Right hindlimb (tissue), 1 donor: ENCODE measurements at places on chromosomes 5 and 9.

GRCh38 chr9:136962701-136963248, 10.7 kb downstream of the LCN12 start:
- DNase-seq: no peak

- no peak for DNase-seq
Measured at GRCh38 chr5:67681703-67682102, 485.1 kb upstream of the CD180 start.

DNA sequence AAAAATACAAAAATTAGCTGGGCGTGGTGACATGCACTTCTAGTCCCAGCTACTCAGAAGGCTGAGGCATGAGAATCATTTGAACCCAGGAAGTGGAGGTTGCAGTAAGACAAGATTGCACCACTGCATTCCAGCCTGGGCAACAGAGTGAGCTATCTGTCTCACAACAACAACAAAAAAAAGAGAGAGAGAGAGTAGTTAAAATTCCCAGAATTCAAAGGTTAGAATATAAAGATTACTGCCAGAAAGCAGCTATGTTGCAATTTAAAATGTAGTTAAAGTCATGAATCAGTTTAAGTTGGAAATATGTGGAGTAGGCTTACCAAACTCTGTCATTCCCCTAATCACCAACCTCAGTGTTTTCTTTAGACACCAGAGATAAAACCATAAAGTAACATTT, 58.7 kb upstream of the SUSD1 start:
- DNase-seq: no peak

GRCh38 chr5:133520062-133520461, 92.3 kb downstream of the FSTL4 start:
- DNase-seq: no peak

DNA sequence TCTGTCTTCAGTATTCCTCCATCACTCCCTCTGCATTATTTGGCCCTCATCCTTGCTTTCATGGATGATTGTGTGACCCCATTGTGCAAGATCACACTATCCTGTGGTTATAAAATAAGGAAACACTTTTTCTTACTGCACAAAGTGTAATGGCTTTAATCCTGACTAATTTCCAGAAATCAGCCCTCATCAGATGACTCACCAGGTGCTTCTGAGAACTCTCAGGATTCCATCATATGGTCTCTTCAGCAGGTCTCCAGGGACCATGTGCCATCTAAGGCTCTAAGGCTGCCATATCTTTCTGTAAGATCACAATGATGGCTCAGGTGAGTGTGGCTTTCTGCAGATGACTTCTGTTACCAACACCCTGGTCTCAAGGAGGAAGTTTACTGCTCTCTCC, 27.3 kb upstream of the FER start:
- DNase-seq: no peak

DNA sequence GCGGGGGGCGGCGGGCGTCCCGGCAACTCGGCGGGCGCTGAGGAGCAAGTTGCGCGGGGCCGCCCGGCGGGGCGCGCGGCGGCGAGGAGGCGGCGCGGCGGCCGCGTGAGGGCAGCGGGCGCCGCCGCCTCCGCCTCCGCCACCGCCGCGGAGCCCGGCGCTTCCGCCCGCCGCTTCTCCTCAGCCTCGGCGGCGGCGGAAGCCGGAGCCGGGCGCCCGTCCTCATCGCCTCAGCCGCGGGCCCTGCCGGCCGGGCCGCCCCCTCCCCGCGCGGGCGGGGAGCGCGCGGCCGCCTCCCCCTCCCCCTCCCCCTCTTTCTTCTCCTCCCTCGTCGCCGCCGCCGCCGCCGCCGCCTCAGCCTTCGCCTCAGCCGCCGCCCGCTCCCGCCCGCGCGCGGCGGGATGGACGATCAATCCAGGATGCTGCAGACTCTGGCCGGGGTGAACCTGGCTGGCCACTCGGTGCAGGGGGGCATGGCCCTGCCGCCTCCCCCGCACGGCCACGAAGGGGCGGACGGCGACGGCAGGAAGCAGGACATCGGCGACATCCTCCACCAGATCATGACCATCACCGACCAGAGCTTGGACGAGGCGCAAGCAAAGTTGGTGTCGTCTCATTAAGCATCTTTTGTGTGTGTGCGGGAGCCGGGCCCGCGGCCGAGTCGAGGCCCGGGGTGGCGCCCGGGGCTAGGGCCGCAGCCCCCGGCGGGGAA, at the start of gene PBX3:
PBX3 (plus strand) TSS at position 321 of the 712 bp plus-strand sequence.
- DNase-seq: peak; percentile 68

- no peak for DNase-seq
Measured at GRCh38 chr9:22423566-22423965, 23.1 kb upstream of the DMRTA1 start.

DNA sequence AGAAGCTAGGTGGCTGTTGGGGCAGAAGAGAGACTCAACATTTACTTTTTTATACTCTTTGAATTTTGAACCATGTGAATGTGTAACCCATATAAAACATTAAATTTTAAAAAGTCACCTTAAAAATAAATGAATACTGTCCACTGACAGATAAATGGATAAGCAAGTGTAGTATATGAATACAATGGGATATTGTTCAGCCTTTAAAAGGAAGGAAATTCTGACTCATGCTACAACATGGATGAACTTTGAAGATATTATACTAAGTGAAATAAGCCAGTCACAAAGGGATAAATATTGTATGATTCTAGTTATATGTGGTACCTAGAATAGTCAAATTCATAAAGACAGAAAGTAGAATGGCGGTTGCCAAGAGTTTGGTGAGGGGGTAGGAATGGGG, 113.9 kb downstream of the TMEM174 start:
- DNase-seq: no peak

- DNase-seq: no peak
Measured at GRCh38 chr5:142777099-142777498, 6.9 kb downstream of the ARHGAP26 start.

- DNase-seq: no peak
Measured at GRCh38 chr5:118193194-118193905, 795.0 kb downstream of the DTWD2 start.

DNA sequence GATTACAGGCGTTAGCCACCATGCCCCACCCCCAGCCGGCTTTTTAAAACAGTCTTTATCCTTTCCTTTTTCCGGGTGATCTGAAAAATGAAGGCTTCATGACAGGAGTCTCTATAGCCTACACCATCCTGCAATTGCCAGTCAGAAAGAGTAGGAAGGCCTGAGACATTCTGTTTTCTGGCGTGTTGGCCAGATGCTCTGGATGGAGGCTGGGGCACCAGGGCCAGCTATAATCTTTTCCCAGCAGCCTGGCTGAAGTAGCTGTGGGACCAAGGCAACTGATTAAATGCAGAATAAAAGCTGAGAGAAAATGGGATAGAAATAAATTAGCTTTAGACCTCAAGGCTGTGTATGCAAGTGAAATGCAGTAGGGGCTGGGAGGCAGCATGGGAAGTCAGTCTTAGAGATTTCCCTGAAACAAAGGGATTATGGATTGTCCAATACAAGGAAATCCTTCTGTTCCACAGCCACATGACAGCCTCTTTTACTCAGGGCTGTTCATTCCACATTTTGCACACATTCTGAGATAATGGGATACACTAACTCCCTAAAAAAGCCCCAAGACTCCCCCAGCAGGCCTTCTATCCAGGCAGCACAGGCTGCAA, 116.0 kb upstream of the LRRTM2 start:
- DNase-seq: no peak

- no peak for DNase-seq
Measured at GRCh38 chr5:125480911-125481310, 734.5 kb upstream of the ZNF608 start.

- DNase-seq: peak; percentile 50
Measured at GRCh38 chr9:115522912-115523311, 405.0 kb upstream of the TNC start.

- DNase-seq: no peak
Measured at GRCh38 chr9:8823131-8823895, 1023.7 kb upstream of the DMAC1 start.

- no peak for DNase-seq
Measured at GRCh38 chr5:36658038-36658756, 51.8 kb downstream of the SLC1A3 start.

DNA sequence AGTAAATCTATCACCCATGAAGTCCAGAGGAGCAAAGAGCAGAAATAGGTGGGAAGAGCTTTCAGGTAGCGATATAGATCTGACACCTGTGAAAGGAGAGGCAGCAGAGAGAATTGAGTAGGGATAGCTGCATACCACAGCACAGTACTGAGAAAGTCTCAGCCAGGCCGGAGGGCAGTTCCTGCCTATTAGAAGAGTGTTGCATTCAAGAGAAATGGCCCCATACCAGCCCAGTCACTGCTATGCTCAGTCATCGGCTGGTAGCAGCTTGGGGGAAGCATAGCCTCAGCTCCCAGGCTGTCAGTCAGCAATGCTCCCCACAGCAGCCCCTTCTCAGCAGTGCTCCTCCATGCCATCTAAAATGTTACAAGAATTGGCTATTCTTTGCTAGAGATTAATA, 285.1 kb upstream of the CDH6 start:
- DNase-seq: no peak

DNA sequence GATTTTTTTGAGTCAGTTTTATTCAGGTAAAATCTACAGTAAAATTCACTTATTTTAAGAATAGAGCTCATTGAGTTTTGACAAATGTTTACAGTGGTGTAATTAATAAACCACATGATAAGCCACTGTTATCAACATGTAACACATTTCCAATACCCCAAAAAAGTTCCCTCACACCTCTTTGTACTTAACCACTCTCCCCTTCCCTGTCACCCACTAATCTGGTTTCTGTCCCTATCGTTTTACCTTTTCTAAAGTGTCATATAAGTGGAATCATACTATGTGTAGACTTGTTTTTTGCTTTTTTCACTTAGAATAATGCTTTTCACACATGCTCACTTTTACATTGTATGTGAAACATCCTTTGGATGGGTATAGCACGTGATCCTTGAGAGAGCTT, 127.2 kb downstream of the KDM4C start:
- no peak for DNase-seq

- DNase-seq: no peak
Measured at GRCh38 chr9:3386753-3387152, 139.0 kb downstream of the RFX3 start.
